ENCODE measurements at places on chromosomes 6 and 20.
A peak's percentile ranks its signal among the peaks of the same experiment; 100 is the strongest.

DNA sequence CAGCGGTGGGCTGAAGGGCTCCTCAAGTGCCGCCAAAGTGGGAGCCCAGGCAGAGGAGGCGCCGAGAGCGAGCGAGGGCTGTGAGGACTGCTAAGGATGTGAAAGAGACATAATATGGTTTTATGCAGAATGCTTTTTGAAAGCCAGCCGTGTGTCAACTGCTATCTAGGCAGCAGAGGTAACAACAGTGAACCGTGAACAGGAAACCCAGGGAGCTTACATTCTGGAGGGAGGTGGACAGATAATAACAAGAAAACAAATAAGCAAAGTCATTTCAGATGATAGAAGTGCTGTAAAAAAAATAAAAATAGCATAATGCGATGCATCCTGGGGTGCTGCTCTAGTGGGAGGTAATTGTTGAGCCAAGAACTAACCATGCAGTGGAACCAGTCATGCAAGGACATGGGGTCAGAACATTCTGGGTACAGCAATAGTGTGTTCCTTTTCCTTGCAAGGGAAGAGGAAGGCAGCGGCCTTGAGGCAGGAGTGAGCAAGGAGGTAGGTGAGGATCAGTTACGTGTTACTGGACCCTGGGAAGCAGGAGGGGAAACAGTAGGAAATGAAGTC is 134.4 kb upstream of the TMEM170B start:
- DNase-seq, result no peak

GRCh38 chr6:84522135-84522549 is 242.3 kb downstream of the TBX18 start:
- DNase-seq, result no peak

DNA sequence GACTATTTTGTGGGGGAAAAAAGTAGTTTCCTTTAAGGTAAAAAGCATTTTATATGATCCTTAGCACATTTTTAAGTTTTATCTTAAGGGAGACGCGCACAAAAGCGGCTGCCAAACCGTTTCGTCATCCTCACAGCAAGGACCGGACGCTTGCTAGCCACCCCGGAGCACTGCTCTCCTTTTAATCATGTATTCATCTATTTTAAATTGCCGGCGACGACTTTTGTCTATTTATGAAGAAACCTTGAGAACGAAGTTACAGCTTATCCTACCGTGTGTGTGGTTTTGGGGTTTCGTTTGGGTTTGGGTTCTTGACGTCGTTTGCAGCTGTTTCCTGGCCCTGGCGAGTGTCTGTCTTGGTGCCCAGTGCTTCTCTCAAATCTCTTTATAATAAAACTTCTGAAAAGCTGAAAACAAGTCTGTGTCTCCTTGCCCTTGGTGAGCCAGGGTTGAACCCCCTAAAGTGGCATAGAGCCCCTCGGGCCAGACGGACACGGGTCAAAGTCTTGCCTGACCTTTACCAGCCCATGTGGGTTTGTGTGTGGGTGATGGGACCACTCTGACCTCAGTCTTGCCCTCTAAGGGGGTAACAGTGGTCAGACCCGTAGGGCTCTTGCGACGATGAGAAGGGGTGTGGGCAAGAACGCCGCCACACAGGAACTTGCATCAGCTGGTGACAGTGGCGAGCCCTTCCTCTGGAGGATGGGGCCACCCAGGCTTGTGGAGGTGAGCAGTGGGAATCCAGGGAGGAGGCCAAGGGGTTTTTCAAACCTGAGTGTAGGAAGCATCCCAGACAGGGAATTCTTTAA is 117.6 kb downstream of the JPH2 start:
- DNase-seq, result peak; percentile 74

DNA sequence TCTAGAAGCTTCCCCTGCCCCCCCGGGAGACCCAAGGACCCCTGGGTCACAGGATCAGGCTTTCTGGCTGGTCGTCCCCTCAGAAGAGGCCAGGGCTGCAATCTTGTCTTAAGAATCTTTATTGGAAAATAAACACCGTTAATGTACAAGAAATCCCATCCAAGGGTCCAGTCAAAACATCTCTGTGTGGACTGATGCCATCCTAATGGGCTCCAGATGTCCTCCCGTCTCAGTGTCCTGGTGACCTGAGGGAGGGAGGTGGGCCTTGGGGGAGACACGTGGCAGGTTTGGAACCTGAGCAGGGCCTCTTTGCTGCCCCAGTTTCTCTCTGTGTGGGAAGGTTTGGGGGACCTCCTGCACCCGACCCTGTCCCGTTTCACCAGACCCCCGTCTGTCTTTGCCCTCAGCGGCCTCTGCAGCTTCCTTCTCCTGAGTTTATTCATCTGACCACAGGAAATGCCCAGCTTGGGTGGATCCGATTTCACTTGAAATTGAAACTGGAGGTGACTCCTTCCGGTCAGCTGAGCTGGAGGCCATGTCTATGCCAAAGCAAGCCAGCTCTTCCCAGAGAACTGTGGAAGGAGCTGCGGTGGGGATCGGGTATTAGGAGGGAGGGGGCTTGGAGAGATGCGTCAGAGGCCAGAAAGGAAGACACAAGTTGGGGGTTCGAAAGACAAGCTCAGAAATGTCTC is 75.1 kb downstream of the SLC2A10 start:
- no peak for DNase-seq

DNA sequence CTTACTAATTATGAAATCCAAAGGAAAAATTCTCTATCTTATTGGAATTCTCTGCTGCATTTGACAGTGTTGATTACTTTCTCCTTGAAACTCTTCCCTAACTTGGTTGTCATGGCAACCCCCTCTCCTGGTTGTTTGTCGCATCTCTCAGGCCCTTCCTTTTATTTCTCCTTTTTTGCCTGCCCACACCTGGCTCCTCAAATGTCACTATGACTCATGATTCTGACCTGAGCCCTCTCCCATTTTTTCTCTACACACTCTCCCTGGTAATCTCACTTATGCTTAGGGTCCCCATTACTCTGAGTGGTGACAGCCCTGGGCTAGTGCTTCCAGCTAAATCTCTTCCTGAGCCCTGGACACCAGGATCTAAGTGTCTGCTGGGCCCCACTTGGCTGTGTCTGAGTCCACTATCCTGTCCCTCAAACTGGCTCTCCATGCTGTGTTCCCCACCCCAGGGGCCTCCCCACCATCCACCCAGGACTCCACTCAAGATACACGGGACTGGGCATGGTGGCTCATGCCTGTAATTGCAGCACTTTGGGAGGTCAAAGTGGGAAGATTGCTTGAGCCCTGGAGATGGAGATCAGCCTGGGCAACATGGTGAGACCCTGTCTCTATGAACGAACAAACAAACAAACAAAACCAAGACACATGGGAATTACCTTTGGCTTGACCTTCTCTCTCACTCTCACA is 16.5 kb upstream of the NNAT start:
- DNase-seq, result no peak

GRCh38 chr20:40494248-40494647 is 194.8 kb downstream of the MAFB start:
- no peak for DNase-seq

- DNase-seq, result no peak
These were observed 39.3 kb upstream of the RNF144B start for GRCh38 chr6:18347866-18348265.

DNA sequence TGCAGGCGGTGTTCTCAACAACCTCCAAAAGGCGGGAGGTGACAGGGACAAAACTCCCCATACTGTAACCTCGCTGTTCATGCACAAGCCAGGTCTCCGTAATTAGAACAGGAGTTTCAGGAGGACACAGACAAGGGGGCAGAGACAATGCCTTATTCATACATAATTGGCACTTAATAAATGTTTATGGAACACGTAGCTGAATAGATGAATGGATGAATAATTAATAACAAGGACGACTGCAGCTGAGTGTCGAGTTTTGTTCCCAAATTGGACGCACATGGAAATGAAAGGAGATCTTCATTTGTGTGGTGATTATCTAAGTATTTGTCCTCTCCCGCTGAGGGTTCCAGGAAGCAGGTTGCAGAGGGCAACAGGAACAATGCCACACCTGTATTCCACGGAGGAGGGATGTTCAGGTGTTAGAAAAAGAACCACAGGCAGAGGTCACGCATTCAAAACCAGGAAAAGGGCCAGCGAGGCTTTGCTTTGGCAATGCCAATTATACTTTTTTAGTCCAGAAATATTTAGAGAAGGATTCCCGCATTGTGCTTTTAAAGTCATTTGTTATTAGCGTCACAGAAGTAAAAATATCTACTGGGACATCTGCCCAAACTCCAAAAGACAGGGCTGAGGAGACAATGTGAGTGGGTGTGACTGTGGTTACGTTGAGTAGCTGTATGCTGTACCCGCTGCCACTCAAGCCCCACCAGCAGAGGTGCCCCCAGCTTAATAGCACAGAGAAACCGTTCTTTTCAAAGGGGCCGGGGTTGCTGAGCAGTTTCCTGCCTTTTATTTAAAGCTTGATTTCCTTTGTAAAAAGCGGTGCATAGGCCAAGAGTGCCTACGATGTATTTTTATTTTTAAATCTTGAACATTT is 123.3 kb downstream of the PXDC1 start:
- no peak for DNase-seq

DNA sequence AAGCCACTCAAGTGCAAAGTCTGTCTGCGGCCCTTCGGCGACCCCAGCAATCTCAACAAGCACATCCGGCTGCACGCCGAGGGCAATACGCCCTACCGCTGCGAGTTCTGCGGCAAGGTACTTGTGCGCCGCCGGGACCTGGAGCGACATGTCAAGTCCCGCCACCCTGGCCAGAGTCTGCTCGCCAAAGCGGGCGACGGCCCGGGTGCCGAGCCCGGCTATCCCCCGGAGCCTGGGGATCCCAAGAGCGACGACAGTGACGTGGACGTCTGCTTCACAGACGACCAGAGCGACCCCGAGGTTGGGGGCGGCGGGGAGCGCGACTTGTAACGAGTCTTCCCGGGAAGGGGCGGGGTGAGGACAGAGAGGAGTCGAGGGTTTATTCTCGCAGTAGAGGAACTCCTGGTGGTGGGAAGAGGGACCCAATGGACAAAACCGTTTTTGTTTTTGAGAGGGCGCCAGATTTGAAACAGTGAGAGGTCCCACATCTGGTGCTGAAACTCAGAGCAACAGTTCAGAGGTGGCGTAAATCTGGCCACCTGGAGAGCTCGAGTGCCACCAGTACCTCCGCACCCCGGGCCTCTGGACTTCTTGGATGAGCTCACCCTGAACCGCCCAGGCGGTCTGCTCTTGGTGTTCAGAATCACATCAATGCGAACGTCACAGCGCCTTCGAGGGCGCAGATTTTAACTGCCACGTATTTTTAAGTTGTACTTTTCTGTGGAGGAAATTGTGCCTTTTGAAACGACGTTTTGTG is 8.0 kb downstream of the PRDM13 start:
- peak; percentile 31 for DNase-seq

DNA sequence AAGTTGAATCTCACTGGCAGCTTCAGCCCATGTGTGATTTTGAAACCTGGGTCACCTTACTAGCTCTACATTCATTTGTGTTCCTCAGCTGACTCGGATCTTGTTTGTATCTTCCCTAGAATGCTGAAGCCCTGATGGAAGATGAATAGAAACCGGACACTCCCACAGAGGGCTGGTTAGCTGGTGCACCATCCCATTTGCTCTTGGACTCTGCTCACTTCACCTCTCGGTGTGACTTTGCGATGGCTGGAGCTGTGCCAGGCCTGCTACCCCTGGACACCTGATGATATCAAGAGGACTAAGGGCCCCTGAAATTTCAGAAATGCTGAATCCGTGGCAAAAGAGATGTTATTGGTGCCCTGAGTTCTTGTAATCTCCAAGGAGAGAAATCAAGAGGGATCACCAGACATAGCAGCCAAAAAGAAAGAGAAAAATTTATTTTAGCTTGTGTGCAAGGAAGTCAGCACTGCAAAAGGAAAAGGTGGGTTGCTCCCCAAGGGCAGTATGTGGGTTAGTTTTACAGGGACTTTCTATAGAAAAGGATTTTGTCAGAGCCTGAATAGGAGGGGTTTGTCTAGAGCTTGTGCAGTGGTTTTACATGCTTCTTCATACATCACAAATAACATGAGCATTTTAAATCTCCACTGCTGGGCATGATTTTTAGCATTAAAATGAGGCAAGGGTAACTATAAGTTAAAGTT is 426.3 kb upstream of the NOX3 start:
- DNase-seq, result no peak

DNA sequence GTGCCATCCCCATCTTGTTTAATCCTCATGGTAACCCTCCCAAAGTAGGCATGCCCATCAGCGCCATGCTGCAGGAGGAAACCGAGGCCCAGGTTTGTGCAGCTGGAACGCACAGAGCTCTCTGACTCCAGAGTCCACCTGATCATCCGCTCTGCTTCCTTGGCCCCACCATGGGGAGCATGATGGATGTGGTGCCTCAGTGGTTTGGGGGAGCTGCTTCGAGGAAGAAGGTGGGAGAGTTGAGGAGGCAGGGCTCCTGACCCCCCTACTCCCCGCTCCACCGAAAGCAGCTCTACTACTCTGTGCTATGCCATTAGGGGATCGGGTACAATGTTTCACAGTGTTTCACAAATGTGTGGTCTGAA is 52.2 kb downstream of the TGM2 start:
- DNase-seq, result no peak

DNA sequence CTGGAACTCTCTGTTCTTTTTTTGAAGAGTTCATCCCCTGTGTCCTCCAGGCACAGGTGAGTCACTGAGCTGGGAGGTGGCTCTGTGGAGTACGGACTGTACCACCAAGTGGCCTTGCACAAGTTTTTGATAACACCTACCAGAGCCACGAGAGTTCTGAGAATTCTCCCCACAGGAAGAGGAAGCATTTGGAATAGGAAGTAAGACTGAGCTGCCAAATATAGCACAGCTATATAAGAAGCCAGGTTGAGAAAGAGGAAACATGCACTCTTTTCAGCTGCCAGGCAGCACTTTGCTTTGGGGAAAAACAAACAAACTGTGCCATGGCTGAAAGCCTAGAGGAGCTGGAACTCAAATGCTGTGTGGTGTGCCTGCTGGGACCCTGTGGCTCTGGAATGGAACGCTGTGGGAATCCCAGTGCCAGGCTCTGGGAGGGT is 70.8 kb upstream of the RIPOR2 start:
- peak; percentile 37 for DNase-seq

DNA sequence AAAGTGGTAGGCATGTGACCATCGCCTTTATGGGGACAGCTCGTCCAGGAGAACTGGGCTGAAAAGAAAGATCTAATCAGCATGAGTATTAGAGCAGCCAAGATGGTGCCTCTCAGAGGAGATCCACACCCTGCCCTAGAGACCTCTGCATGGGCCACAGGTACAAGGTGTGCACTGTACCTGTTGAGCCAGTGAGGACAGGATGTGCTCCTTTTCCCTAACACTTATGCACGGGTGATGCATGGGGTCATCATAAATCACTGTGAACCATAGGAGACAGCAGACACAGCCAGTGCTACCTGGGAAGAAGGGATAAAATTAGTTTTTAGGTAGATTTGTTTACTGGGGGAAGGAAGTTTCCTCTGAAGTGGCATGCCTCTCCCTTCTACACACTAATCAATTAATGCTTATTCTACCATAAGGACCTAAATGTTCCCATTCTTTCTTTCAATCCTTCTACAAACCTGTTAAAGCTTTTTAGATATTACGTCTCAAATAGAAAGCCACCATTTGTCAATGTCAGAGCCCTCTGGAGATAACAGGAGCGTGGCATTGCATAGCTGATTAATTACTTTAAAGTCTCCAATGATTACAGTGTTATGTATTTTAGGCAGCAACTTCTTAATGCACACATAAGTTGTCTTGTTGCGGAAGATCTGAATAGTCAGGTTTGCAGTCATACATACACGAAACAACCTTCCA is 13.6 kb downstream of the SLC17A2 start:
- DNase-seq, result no peak

GRCh38 chr6:108862479-108863191 is 14.4 kb downstream of the ARMC2 start:
- no peak for DNase-seq

All from stimulated activated naive CD8-positive, alpha-beta T cell treated with anti-CD3 and anti-CD28 coated beads, Interleukin-15, Interleukin-2, amounts not matched to agents 100 U/mL and 50 U/mL, for 24 hours (primary cell).